ENCODE measurements at places on chromosomes 11 and 22.

DNA sequence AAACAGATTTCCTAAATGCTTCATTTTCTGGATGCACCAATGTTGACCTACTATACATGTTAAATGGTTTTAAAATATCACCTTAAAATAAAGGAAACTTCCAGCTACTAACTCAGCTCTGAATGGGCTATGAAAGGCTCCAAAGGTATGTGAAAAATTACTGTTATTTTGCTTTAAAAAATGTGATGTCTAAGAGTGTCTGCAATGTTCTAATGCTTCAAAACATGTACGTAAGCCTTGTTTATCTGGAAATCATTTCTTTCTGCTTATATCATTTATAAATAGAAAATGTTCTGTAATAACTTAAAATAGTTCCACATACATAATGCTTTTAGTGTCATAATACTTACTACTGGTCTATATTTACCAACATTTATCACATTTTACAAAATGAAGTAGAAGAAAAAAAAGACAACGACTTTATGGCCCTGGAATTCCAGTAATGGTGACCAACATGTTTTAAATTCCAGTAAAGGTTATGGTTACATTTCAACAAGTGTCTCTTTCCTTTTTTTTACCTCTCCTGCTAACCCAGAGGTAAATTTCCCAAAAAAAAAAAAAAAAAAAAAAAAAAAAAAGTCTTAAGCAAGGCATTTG, 2.5 kb downstream of the BDNF start:
- DNase-seq = no peak

- DNase-seq = no peak
These were observed 103.1 kb downstream of the MPPED2 start for GRCh38 chr11:30483056-30483455.

DNA sequence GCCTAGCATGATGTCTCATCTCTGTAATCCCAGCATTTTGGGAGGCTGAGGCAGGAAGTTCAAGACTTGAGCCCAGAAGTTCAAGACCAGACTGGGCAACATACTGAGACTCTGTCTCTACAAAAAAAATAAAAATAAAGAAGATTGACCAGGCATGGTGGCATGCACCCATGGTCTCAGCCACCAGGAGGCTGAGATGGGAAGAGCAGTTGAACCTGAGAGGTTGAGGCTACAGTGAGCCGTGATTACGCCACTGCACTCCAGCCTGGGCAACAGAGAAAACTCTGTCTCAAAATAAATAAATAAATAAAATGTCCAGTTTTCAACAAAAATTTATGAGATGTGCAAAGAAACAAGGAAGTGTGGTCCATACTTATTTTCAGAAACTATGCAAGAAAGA, 28.3 kb downstream of the EFCAB6 start:
- no peak for DNase-seq

DNA sequence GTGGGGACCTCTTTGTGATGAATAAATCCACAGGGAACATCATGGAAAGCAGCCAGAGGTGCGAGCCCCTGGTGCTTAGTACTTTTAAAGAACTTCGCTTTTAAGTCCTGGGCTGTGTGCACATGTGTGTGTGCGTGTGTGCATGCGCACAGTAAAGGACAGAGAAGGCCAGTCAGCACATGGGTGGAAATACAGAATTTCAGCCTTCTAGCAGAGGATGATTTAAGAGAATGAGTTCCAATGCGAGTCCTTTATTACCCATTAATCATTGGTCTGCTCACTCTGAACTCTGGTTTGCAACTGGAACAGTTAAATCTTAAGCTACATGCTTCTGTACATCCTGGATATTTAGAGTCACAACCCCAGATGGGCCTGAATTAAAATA, 18.9 kb downstream of the TEAD1 start:
- DNase-seq = no peak

GRCh38 chr11:105371311-105371710, 231.7 kb upstream of the CARD18 start:
- no peak for DNase-seq
